ENCODE measurements at places on chromosomes 6 and 20. TPM values are rescaled to one million over a fixed set of nuclear protein-coding genes. Genes with fewer than 3 reads are reported as not detected.

GRCh38 chr6:165701005-165701404 is 38.0 kb upstream of the PDE10A start:
- H3K4me1 ChIP-seq: peaks cover 10% of the 10 kb centered on the region
- H3K4me3 ChIP-seq: no peak overlapping the region
- H3K27ac ChIP-seq: no peak overlapping the region
- peak; percentile 79 for DNase-seq

- H3K4me1 ChIP-seq: peaks cover 7% of the 10 kb centered on the region
- DNase-seq: no peak
- H3K27ac ChIP-seq: no peak overlapping the region
- no peak overlapping the region for H3K4me3 ChIP-seq
Measured at GRCh38 chr6:155259204-155259603, 4.6 kb upstream of the CLDN20 start.

DNA sequence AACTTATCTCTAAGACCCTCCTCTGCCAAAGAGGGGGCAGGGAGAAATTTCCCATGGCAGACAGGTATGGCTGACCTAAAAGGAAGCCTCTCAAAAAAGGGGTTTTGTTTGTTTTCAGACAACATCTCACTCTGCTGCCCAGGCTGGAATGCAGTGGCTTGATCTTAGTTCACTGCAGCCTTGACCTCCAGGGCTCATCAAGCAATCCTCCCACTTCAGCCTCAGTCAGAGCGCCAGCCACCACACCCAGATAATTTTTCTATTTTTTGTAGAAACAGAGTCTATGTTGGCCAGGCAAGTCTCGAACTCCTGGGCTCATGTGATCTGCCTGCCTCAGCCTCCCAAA is 3.8 kb downstream of the EZR start:
- no peaks in the 10 kb centered on the region for H3K27me3 ChIP-seq
- no peak for DNase-seq
- H3K4me3 ChIP-seq: no peak overlapping the region
- peaks cover 12% of the 10 kb centered on the region for H3K4me1 ChIP-seq

GRCh38 chr20:7237251-7237650 is 469.8 kb downstream of the BMP2 start:
- H3K4me1 ChIP-seq: no peaks in the 10 kb centered on the region
- H3K36me3 ChIP-seq: no peaks in the 10 kb centered on the region
- no peaks in the 10 kb centered on the region for H3K27me3 ChIP-seq
- no peak overlapping the region for H3K4me3 ChIP-seq
- DNase-seq: no peak
- H3K27ac ChIP-seq: no peak overlapping the region

The CARMIL1 gene
- 0.90 TPM for polyA plus RNA-seq

Data from IMR-90 (cell line).